ENCODE measurements at places on chromosomes 1 and 21.

- DNase-seq, result no peak
These were observed 648 bp downstream of the FAM76A start for GRCh38 chr1:27726173-27727044.

DNA sequence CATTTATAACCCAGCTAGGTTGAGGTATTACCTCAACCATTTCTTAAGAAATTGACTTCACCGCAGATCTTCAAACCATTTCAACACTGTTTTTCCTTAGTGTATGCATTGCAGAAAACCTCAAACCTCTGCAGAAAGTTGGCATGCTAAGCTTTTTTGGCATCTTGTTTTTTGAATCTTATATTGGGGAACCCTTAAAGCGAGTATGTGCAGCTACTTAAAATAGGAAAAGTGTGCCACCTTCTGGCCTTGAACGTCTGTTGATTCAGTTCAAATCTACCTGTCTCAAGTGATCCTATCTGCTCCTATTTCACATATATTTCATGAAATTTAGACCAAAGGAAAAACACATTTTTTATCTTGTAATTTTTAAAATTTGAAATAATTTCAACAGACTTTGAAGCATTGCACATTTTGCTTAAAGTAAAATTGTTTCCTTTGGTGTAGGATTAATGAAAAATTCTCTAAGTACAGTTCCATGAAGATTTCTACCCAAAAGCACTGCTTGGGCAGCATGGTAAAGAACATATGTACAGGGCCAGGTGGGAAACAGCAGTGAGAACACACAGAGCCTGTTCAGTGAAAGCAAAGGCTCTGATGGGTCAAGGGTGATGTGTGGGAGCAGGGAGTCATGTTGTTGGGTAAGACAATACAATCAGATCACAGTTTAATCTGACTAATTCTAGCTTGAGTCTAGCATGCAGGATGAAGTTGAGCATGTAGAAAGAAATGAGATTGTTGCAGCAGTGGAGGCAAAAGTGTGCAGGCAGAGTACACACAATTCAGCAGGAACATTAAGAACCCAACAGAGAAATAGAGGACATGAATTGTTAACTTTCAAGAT lies 17.2 kb downstream of the HENMT1 start:
- DNase-seq, result peak; percentile 32

- no peak for DNase-seq
These were observed 56.3 kb downstream of the GIPC2 start for GRCh38 chr1:78102082-78102481.

- DNase-seq, result no peak
These were observed 120.3 kb upstream of the C8B start for GRCh38 chr1:57086154-57086553.

- no peak for DNase-seq
These were observed 26.6 kb downstream of the DDAH1 start for GRCh38 chr1:85438353-85438752.

DNA sequence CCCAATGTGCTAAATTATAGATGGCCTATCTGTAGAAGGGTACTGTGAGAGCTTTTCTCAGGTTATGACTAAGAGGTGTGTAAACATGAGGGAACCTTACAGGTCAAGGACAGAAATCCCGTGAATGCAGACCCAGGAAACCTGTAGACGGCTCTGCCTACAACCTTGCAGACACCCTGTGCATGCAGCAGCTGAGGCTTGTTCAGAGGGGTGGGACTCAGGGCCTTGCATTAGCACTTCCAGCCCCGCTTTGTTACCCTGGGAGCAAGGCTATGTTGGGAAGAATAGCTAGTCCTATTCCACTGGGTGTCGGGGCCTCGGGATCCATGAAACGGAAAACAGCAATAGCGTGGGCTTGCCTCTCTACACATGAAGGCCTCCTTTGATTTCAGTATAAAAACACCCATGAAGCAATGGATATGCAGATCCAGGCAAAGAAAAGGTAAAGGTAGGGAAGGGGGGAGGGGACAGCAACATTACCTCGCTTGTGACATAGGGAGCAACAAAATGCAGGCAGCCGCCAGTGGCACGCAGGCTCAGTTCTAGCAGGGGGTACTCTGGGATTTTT lies 9.5 kb upstream of the NDUFS5 start:
- DNase-seq, result no peak

DNA sequence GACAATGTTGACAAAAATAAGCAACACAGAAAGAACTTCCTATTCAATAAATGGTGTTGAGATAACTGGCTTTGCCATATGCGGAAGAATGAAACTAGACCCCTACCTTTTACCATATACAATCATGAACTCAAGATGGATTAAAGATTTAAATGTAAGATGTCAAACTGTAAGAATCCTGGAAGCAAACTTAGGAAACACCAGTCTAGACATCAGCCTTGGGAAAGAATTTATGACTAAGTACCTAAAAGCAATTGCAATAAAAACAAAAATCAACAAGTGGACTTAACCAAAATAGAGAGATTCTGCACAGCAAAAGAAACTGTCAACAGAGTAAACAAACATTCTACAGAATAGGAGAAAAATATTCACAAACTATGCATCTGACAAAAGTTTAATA lies 16.1 kb upstream of the CLDN8 start:
- DNase-seq, result no peak

- no peak for DNase-seq
These were observed 236.9 kb downstream of the TTLL7 start for GRCh38 chr1:83762039-83762365.

- DNase-seq, result no peak
These were observed 147.2 kb downstream of the CHD1L start for GRCh38 chr1:147389532-147390184.

DNA sequence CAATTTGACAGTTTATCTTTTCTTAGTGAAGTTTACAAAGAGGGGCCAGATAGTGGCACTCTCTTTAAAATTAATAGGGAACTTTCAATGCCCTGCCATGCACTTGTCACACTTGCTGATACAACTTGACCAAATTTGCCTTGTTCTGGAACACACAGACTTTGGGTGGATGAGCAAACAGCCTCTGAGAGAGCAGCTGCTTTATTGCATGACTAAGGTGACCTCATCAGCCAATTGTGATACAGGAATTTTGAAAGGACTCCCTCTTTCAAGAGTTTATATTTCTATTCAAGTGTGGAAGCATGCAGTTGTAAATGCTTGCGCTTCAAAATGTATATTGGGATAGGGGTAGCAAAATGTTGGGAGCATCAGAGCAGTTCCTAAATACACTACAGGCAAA lies 2.1 kb upstream of the RGS1 start:
- no peak for DNase-seq

GRCh38 chr1:200985481-200985880 lies 38.0 kb downstream of the KIF21B start:
- no peak for DNase-seq

GRCh38 chr1:200302192-200302920 lies 107.5 kb downstream of the ZNF281 start:
- no peak for DNase-seq

DNA sequence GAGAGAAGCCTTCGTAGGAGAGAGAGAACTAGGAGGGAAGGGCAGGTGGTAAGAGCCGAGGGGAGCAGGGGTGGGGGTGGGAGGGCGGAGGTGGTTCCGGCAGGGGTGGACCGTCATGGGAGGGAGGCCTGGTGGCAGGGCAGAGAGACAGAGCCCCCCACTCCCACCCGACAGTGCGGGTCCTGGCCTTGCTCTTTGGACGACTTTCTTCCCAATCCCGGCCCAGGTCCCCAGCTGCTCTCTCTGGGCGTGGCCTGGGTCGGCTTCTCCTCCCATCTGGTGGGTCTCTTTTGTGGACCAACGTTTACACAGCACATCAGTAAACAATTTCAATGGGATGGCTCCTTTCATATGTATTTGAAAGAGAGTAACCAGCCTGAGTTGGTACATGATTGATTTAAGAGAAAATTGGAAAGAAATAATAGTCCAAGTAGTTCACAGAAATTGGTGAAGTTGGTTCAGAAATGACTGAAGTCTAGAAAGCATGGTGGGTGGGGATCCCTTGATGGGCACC lies 56.9 kb downstream of the LDLRAD2 start:
- no peak for DNase-seq

- no peak for DNase-seq
These were observed 88.9 kb upstream of the TNFSF4 start for GRCh38 chr1:173295995-173296394.

- DNase-seq, result no peak
These were observed 253.0 kb downstream of the FGGY start for GRCh38 chr1:59549903-59550302.

DNA sequence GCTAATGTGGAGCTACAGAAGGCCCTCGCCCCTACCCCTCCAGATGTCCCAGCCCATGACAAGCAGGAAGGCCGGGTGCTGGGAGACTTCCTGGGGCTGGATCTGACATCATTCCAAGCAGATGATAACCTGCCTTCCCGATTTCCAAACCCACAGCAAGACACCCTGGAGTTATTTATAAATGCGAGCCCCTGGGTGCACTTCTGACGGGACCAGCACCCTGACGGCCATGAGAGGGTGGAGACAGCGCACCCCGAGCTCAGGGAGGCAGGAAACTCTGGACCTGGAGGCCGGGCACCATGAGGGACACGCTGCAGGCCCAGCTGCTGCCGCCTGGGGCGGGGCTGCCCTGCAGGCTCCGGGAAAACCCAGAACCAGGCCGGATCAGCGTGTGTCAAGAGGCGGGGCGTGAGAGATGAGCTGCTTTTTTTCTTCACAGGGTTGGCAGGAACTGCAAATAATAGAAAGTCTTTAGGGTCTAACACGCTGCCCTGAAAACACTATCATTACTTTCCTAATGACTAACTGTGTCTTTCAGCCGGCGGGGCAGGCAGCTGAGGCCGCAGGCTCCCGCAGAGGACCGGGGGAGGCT lies 2.5 kb upstream of the PCBP3 start:
- no peak for DNase-seq

GRCh38 chr1:182658055-182658454 lies 26.3 kb downstream of the RGS8 start:
- DNase-seq, result no peak

DNA sequence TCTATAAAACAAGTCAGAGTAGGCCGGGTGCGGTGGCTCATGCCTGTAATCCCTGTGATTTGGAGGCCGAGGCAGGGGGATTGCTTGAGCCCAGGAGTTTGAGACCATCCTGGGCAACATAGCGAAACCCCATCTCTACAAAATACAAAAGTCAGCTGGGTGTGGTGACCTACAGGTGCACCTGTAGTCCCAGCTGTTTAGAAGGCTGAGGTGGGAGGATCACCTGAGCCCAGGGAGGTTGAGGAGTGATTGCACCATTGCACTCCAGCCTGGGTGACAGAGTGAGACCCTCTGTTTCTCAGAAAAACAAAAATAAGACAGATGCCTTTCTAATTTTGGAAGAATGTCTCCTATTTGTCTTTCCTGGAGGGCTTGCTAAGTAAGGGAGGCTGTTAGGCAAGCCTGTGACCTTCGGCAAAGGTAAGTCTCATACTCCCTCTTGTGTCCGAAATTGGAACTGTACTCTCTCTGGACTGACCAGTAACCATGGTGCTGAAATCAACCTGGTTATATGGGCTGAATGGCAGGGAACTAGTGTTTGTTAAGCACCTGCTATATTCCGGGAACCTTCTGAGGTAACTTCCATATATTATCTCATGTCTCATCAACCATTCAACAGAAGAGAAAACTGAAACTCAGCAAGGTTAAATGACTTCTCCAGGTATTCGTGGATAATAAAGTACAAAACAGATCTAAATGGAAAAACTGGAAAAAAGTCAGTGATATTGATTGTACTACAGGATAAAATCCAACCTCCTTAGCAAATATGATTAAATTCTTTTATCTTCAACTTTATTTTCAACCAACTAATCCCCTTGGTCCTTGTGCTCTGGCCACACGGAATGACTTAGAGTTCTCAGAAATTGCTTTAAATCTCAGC lies 11.8 kb upstream of the RAB3B start:
- DNase-seq, result peak; percentile 79

DNA sequence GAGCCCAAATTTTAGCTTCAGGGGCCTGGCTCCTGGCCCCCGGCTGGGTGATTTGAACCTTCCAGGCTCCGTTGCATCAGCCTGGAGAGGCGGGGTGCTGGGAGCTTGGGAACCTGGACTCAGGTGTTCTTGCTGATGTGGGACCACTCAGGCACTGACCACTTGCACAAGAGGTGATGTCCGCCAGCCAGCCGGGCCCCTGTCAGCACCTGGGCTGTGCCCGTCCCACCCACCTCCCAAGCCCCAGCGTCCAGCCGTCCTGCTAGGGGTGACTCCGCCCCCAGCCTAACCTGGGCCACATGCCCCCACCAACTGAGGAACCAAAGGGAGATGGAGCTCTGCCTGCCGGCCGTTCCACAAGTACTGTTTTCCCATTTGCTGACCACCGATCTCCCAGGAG lies 47.4 kb upstream of the ARHGEF16 start:
- DNase-seq, result no peak

GRCh38 chr1:243938208-243938607 lies 88.2 kb upstream of the AKT3 start:
- no peak for DNase-seq

- no peak for DNase-seq
These were observed 357.9 kb upstream of the DUSP10 start for GRCh38 chr1:222099746-222100145.

- no peak for DNase-seq
These were observed 710 bp downstream of the PPP2R5A start for GRCh38 chr1:212285685-212286555.

- no peak for DNase-seq
These were observed 8.5 kb downstream of the CYP4B1 start for GRCh38 chr1:46807046-46807972.

DNA sequence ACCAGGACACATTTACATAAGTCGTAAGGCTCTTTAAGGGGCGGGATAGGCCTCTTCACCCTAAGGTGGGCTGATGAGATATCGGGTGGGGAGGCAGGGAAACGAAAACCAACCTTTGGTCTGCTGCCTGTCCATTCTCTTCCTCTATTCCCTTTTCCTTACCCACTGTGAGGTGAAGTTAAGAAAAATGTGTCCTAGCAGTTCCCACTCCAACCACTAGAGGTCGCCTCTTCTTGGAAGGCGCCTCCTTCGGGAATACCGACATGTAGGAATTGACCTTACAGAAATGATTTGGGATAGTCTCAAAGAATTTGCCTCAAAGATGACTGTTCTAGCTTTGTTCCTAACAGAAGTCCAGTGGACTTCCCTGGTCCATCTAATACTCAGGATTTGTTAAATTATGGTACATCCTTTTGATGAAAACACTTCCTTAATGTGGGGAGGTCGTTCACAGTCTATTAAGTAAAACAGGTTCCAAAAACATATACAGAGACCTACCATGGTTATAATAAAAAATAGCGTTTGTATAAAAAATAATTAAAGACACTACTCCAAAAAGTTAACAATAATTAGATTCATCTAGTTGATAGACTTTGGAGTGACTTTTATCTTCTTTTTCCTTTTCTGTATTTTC lies 14.1 kb downstream of the AZIN2 start:
- no peak for DNase-seq

- DNase-seq, result no peak
These were observed 159.9 kb upstream of the HMCN1 start for GRCh38 chr1:185574139-185574875.

Measured in kidney epithelial cell (primary cell).